ENCODE measurements at places on chromosomes 11 and 22.

DNA sequence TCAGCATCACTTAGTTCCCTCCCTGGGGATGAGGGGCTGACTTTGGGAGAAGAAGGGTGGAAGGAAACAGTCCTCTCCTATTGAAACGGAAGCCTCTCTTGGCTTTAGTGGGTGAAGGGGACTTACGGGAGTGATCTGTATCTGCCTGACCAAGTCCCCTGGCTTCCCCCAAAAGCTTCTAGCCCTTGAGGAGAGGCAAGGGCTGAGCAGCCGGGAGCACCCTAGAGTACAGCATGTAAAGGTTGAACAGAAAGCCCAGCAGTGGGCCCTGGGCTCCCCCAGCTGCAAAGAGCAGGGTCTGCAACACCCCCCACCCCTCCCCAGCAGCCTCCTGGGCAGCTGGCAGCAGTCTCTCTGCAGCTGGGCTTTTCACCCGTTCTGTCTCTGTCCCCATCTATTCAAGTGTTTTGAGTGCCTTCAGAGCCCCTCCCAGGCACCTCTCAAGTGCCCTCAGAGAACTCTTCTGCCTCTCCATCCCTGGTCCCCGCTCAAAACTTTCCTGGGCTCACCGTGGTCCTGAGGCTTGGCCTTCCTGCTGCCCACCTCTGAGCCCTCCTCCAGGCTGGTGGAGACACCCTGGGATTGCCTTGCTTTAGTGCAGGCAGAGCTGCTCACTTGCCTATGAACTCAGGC, 2.7 kb downstream of the CAPN5 start:
- DNase-seq, result no peak

DNA sequence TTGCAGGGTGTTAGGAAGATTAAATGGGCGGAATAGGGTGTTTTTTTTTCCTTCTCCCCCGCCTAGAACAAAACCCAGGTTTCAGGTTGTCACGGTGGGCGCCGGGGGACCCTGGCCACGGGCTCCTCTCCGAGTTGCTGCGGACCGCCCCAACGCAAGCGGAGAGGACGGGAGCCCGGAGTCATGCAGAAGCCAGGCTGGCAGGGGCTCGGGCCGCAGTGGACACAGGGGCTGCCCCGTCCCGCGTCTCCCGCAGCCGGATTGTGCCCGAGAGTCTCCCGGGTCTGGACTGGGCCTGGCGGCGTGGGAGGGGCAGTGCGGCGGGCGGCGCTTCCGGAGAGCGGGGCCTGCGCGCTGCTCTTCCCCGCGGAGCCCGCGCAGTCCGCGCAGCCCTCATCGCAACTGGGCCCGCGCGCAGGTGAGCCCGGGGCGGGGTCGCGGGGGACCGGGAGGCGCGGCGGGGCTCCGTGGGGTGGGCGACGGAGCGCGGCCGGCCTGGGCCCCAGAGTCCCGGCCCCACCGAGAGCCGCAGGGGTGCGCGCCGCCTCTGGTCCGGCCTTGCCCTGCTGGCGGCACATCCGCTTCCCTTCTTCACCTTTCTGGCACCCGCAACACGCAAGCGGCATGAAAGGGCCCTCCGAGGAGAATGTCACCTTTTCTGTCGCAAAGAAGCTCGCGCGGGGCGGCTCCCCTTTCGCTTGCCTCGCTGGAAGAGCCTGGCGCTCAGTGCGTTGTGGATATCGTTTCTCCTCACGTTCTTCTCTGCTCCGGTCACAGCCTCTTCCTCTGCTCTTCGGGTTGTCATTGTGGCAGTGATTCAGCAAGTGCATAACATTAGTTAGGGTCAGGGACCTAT, at the start of gene TIRAP:
Gene TIRAP, plus strand, starts transcription at position 358 of the 856 bp plus-strand sequence. CDS start 7,802 bp downstream, outside the sequence.
- DNase-seq, result no peak

DNA sequence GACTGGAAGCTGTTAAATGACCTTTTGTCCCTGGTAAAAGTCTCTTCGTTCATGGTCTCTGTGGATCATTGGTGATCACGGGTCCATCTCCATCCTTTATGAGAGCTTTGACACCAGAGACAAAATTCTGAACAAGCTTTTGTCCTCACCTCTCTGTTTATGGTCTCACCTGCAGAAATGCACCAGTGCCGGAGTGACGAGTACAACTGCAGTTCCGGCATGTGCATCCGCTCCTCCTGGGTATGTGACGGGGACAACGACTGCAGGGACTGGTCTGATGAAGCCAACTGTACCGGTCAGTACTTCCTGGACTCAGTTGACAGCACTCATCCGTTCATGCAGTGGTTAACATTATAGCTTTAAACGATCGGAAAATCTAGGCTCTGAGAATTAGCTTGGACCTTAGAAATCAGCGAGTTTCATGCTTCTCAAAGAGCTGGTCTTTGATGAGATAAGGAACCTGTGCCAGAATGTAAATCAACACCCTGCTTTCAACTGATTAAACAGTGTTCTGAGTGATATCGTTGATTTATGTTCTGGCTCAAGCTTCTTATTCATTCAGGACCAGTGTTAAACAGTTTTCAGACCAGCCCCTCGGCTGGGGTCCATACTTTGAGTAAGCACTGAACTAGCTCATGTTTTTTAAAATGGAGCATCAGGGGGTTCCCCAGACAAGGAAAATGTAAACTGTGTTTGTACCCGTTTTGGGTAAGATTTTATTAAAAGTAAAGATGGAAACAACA, 124.5 kb upstream of the SORL1-AS1 start:
- no peak for DNase-seq

DNA sequence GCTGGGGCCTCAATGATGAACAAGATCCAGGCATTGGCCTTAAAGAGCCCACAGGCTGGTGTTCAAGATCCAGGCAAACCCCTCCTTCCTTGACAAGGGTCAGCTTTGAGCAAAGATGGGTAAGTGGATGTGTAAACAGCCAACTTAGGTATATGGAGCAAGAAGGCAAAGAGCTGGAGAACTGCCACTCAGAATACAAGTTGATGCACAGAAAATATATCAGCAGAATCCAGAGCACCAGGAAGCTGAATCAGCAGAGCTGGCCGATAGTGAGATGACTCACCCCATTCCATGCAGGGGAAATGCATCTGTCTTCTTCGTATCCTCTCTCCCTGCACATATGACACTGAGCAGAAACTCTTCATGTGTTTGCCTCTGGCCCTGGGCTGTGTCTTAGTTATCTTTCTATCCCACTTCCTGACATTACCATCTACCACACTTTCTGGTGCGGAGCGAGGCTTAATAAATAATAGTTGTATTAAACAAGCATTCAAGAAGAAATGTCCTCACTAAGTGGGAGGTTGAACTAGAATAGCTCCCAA, 57.8 kb downstream of the ENDOD1 start:
- peak; percentile 68 for DNase-seq

DNA sequence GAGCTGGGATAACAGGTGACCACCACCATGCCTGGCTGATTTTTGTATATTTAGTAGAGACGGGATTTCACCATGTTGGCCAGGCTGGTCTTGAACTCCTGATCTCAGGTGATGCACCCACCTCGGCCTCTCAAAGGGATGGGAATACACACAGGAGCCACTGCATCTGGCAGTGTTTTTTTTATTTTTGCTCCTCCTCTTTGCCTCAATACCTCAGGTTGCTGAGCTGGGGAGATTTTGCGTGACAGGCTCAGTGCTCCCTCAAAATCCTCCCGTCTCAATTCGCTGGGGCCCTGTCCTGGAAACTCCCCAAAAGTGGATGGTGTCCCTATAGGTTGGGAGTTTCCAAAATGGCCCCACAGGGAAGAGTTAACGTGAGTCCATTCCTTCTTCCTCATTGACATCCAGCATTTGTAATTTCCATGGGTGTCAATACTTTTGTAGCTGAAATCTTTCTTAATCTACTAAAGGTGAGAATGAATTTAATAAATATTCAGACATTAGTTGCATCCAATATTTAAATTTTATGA, 71.8 kb downstream of the GGTLC2 start:
- DNase-seq, result no peak

GRCh38 chr11:61978703-61979661, 11.5 kb upstream of the FTH1 start:
- DNase-seq, result no peak

Data from astrocyte of the cerebellum (primary cell).